ENCODE measurements at places on chromosomes 16 and 17. TPM values are rescaled to one million over a fixed set of nuclear protein-coding genes. Genes with fewer than 3 reads are reported as not detected.

Gene HOXB8
- 0.56 TPM for total RNA-seq

Gene CNTNAP4
- total RNA-seq = not detected

Gene RTN4RL1
- under 0.01 TPM for total RNA-seq

Gene SULT1A2
- not detected for total RNA-seq

Gene INCA1
- total RNA-seq = under 0.01 TPM

Gene KRT32
- total RNA-seq = not detected

Gene NPIPB2
- total RNA-seq = 2.2 TPM

Gene CALCOCO2
- total RNA-seq = 53.4 TPM

Gene TPSB2
- not detected for total RNA-seq

Gene MEAK7
- total RNA-seq = 27.8 TPM
